ENCODE measurements at places on chromosomes 2 and 18.

GRCh38 chr2:134836986-134837385 lies 1.4 kb upstream of the ACMSD start:
- no peak for DNase-seq

DNA sequence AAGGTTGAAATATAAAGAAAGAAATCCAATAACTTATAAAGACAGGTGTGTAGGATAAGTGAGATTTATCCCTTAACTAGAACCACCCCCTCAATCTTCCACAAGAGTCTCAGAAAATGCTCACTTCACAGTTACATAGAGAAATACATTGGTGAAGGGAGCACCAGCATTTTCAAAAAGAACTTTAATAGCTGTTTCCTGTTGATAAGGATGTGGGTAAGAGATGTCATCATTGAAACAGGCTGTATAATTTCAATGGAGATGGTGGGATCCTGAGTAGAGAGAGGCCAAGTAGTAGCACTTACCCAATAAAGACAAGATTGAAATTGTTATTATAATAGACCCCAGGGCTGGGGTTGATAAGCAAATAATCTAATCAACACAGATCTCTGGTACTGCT lies 162.2 kb upstream of the TACR1 start:
- peak; percentile 28 for DNase-seq

GRCh38 chr2:74089816-74090745 lies 57.6 kb downstream of the BOLA3 start:
- no peak for DNase-seq

GRCh38 chr2:117921520-117921919 lies 92.3 kb downstream of the CCDC93 start:
- DNase-seq: no peak

DNA sequence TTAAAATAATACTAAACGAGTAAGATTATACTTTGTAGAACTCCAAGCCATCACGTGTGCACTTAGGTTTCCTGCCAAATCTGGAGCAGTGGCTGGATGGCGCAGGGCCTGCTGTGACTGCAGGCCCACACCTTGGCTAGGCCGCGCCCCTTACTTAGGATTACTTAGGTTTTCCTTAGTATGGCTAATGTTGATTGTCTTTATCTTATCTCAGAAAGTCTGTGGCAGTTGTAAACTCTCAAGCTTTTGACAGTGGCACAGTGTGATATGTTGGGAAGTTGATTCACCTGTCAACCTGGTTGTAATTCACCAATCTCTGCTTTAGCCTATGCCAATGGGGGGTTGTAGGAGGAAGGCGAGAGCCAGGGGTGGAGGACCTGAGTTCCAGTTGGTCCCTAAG lies 208.4 kb downstream of the ZNF407 start:
- DNase-seq: no peak

GRCh38 chr2:210517264-210517663 lies 39.1 kb upstream of the CPS1 start:
- DNase-seq: no peak

GRCh38 chr2:19540739-19541525 lies 182.5 kb upstream of the OSR1 start:
- DNase-seq: no peak

GRCh38 chr2:20618886-20619521 lies 31.9 kb downstream of the HS1BP3 start:
- DNase-seq: no peak

DNA sequence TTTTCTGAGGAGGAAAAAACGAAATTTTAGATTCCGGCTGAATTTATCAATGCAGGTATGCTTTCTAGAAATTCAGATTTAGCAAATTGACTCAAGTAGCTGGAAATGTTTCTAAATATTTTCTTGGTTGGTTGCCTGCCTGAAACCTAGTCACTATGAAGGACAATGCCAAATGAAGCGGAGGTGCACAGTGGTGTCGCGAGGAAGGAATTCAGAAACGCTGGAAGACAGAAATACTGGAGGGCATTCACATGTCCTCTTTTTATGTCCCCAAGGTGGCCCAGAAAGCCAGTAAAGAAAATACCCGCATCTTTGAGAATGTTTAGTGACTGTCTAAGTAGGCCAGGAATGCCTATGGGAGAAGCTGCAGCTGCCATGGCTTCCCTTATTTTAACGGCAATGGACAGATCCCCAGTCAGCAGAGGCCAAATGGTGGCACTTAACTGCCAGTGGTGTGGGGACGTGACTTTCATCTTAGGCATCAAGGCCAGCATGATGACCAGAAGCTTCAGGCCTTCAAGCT lies 15.8 kb upstream of the EFR3B start:
- no peak for DNase-seq

- DNase-seq: no peak
Measured at GRCh38 chr2:192091476-192091875, 103.3 kb downstream of the TMEFF2 start.

DNA sequence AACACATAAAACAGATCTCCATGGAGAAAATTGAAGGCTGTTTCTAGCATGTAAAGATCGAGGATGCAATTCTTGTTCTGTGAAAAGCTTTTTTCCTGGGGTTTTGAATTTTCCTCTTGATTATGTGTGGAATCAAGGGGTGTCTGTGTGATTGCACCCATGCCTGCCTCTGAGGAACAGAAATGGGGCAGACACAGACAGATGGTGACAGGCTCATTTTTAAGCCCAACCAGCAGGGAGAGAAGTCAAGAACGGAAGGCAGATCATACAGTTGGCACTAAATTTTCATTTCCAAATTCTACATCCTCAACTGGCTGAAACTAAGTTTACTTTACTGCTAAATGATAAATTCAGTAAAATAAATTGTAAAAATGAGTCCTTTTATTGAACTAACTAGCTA lies 1037.7 kb upstream of the KLHL29 start:
- DNase-seq: peak; percentile 15

GRCh38 chr18:25240420-25240770 lies 111.6 kb downstream of the ZNF521 start:
- DNase-seq: peak; percentile 5

GRCh38 chr2:42335514-42336104 lies 25.4 kb downstream of the COX7A2L start:
- DNase-seq: no peak

DNA sequence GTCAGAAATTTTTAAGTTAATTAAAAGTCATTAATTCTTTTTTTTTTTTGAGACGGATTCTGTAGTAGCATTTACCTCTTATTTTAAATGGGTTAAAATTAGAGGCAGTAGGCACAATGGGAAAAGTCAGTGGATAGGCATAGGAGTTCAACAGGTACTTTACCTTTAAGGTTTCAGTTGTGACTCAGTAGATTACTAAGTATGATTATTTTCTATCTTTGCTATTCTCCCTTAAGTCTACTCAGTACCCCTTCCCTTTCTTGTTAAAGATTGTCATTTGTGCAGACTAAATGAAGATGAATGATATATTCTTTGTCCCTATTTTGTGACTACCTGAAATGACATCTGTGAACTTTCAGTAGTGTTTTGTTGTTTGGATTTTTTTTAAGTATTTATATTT lies 19.7 kb downstream of the CCNYL1 start:
- DNase-seq: no peak

- DNase-seq: no peak
Measured at GRCh38 chr2:235486729-235487128, 7.1 kb upstream of the AGAP1 start.

GRCh38 chr2:12412898-12413305 lies 303.8 kb upstream of the TRIB2 start:
- DNase-seq: no peak

DNA sequence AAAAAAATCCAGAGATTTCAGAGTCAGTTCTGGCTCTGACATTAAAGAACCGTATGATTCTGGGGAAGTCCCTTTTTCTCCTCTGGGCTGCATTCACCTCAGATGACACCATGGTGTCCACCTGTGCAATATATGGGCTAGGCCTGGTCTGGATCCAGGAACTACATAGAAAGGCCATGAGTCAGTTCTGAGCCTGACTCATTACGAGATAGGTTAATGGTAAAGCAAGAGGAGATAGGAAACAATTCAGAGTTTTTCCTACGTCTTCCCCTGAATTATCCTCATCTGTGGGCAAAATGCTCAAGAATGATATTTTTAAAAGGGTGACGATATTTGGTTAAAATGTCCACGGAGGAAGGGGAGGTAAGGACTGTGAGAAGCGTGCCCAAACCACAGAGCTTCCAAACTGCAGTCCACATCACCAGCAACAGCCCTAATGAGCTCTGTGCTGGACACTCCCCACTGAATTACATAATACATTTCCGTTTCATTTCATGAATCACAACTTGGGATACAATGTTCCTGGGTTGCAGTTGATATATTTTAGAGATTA lies 180.1 kb upstream of the OSR1 start:
- DNase-seq: no peak

GRCh38 chr2:31956312-31956711 lies 54.5 kb downstream of the MEMO1 start:
- DNase-seq: no peak

Data from NCI-H524 (cell line).